ENCODE measurements at places on chromosomes 11 and 22. TPM values are rescaled to one million over a fixed set of nuclear protein-coding genes. Genes with fewer than 3 reads are reported as not detected.

The CABP7 gene
- not detected for total RNA-seq

The SAA2 gene
- total RNA-seq: 0.13 TPM

The ASRGL1 gene
- 1.9 TPM for total RNA-seq

The TSPAN32 gene
- 1.4 TPM for total RNA-seq

The TEX54 gene
- not detected for total RNA-seq

The PANX3 gene
- total RNA-seq: not detected

The CHRM1 gene
- total RNA-seq: not detected

The OR9Q1 gene
- not detected for total RNA-seq

The PRG3 gene
- total RNA-seq: not detected

All from articular chondrocyte of knee joint (primary cell).